ENCODE measurements at places on chromosomes 1 and 21.

- H3K4me3 ChIP-seq: no peak overlapping the region
- no peaks in the 10 kb centered on the region for H3K4me1 ChIP-seq
- no peak overlapping the region for H3K27ac ChIP-seq
These were observed 241.2 kb upstream of the MAP1LC3C start for GRCh38 chr1:242240077-242240476.

DNA sequence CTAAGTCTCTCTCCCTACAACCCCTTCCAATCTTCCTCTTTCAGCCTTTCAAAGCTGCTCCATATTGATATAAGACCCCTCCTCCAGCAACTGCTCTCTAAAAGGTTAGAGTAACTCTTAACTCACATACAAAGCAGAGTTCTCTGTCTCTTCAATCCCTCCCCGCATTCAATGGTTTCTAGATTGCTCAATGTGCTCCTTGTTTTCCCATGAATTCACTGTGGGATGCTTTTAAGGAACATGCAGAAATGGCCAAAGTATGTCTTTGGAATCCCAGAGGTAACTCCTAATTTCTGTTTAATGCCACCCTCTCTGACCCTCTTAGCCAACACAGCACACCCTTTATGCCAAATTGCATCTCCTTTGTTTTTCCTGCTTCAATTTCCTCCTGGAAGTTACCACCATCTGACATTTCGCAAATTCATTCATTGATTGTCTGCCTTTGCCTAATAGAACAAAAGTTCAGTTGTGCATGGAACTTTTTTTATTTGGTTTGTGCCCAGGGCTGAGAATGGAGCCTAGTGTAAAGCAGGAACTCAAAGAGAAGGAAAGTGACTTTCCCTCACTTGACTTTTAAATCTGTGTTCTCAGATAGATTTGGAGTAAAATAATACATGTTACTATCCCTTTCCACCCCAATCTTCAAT, 172.7 kb upstream of the C8B start:
- no peak overlapping the region for H3K4me3 ChIP-seq
- no peak overlapping the region for H3K27ac ChIP-seq
- no peaks in the 10 kb centered on the region for H3K36me3 ChIP-seq
- no peak for DNase-seq

GRCh38 chr1:238898856-238899255, 487.5 kb upstream of the CHRM3 start:
- no peak overlapping the region for H3K4me3 ChIP-seq
- no peaks in the 10 kb centered on the region for H3K27me3 ChIP-seq
- no peak overlapping the region for H3K27ac ChIP-seq
- no peak for DNase-seq
- no peaks in the 10 kb centered on the region for H3K36me3 ChIP-seq

DNA sequence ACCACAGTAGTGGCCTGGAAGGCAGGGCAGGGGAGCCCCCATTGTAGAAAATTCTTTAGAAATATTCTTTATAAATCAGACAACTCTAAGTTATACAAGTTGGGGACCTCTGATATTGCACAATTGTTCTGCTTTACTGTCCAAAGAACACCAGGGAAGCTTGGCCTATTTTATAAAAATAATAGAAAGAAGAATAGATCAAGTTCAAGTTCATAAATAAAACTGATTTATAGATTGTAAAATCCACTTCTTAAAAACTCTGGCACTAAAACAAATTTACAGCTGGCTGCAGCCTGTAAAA, 55.0 kb upstream of the GALNT2 start:
- H3K4me3 ChIP-seq: no peak overlapping the region
- H3K27ac ChIP-seq: no peak overlapping the region
- no peak for DNase-seq
- H3K36me3 ChIP-seq: no peaks in the 10 kb centered on the region
- no peaks in the 10 kb centered on the region for H3K4me1 ChIP-seq
- H3K27me3 ChIP-seq: peaks cover 11% of the 10 kb centered on the region

DNA sequence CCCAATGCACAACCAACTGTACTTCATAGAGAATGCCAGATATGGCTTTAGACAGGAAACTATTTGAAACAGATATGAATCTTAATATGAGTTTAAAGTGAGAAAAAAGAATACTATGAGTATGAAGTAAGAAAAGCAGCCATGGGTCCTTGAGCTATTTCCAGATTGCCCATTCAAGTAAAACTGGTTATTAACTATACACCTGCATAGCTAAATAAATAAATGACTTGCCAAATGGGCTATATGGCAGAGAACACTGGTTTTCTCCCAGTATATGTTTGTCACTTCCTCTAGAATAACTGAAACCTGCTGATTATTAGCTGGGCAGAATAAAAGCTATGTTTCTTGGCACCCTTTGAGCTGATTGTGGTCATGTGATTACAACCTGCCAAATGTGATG, 17.0 kb upstream of the CD1C start:
- no peak for DNase-seq
- no peak overlapping the region for H3K27ac ChIP-seq
- H3K4me3 ChIP-seq: no peak overlapping the region

GRCh38 chr1:157302724-157303123, 164.5 kb upstream of the ETV3 start:
- H3K27ac ChIP-seq: no peak overlapping the region
- DNase-seq: no peak
- peaks cover 2% of the 10 kb centered on the region for H3K27me3 ChIP-seq
- H3K36me3 ChIP-seq: no peaks in the 10 kb centered on the region

- no peak for DNase-seq
- H3K4me3 ChIP-seq: peak overlapping the region; percentile 84
- H3K27me3 ChIP-seq: no peaks in the 10 kb centered on the region
- H3K36me3 ChIP-seq: peaks cover 15% of the 10 kb centered on the region
These were observed 1.8 kb downstream of the SYTL1 start for GRCh38 chr1:27343639-27344025.

GRCh38 chr21:24310788-24311187, 1296.5 kb downstream of the MRPL39 start:
- H3K4me3 ChIP-seq: no peak overlapping the region
- H3K27me3 ChIP-seq: no peaks in the 10 kb centered on the region
- no peaks in the 10 kb centered on the region for H3K36me3 ChIP-seq
- no peak for DNase-seq
- H3K27ac ChIP-seq: no peak overlapping the region

- no peak for DNase-seq
- no peak overlapping the region for H3K27ac ChIP-seq
- H3K27me3 ChIP-seq: no peaks in the 10 kb centered on the region
- H3K4me1 ChIP-seq: peaks cover 5% of the 10 kb centered on the region
These were observed 9.0 kb downstream of the HCRTR1 start for GRCh38 chr1:31626223-31627207.

DNA sequence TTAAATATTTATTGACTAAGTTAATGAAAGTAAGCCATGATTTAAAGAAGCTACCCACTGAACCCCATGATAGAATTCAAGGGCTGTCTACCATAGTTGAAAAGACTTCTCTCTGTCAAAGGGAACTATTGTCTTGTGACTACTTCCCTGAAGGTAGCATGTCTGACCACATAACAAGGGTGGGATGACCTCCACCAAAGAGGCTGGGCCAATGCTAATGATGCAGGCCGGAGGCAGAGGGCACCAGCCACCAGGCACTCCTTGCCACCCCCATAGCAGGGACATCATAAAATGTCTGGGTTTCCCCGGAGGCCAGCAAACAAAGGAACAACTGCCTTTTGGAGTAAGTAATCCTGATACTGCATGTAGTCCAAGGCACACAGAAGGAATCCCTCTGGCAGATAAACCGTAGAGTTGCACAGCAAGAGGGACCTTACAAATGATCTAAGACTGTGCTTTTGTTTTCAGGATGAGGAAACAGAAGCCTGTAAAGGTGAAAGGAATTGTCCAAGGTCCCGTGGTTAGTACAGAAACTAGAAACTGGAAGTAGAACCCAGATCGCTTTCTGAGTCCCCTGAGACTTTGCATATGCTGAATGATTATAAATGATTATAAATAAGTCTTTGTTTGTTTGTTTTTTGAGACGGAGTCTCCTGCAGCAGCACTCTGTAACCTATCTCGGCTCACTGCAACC, 33.5 kb upstream of the ITPKB start:
- peaks cover 10% of the 10 kb centered on the region for H3K27me3 ChIP-seq
- H3K4me1 ChIP-seq: no peaks in the 10 kb centered on the region
- H3K4me3 ChIP-seq: no peak overlapping the region
- H3K36me3 ChIP-seq: no peaks in the 10 kb centered on the region
